ENCODE measurements at places on chromosomes 7 and 10.

GRCh38 chr10:105963334-105963884, 1201.1 kb downstream of the SORCS1 start:
- no peak for DNase-seq

GRCh38 chr10:97842656-97843280, 6.9 kb upstream of the GOLGA7B start:
- DNase-seq: no peak

GRCh38 chr7:141355032-141355431, 196.2 kb upstream of the AGK start:
- DNase-seq: no peak

DNA sequence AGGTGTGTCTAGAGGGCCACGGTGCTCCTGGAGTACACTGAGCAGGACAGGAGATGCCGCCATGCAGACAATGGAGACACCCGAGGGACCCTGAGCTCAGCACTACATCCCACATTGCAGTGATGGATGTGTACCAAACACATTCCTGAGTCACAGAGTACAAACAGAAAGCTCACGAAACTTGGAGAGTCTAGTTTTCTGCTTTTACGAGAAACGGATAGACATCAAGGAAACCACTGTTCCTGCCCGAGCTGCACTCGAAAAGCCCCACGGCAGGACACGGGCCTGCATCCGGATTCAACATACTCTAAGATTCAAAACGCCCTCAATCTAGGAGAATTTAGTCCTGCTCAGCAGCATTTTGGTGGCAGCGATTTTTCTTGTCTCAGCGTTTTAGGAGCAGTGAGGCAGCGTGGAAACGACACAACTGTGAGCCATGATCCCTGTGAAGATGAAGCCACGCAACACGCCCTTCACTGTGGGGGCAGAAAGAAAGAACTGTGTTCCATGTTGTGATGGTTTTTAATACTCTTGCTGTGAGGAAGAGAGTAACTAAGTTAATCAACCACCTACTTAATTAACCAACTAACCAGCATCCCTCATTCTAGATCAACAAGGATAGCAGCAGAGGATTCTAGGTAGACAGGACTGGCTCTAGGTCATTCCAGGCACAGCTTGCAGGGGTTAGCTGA, 3.2 kb downstream of the TNS3 start:
- peak; percentile 56 for DNase-seq

- no peak for DNase-seq
Measured at GRCh38 chr10:125187238-125188194, 27.2 kb upstream of the CTBP2 start.

- DNase-seq: no peak
Measured at GRCh38 chr7:38632411-38632810, 1.2 kb upstream of the AMPH start.
